Stomach (tissue), 19 donors: ENCODE measurements at places on chromosomes 6 and 20. TPM values are rescaled to one million over a fixed set of nuclear protein-coding genes. Genes with fewer than 3 reads are reported as not detected.
A peak's percentile ranks its signal among the peaks of the same experiment; 100 is the strongest.

- DNase-seq = no peak
Measured at GRCh38 chr20:9831032-9831431, 7.8 kb downstream of the PAK5 start.

DNA sequence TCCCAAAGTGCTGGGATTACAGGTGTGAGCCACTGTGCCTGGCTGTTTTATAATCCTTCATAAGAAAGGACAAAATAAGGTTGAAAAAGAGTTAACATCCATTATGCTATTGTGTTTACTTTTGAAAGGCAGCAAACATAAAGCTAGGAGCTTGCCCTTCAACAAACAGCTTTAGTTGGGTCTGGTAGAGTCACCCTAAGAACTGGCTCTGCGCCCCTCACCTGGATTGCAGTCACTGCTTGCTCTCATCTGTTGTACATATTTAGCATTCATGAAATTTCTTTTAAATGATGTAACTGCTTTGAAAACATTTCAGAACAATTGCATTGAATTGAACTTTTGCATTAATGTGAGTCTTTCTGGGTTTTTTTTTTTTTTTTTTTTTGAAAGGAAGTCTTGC is 38.9 kb downstream of the JARID2 start:
- no peak for DNase-seq

GRCh38 chr6:2990248-2990931 is 9.3 kb upstream of the NQO2 start:
- peak; percentile 79 for DNase-seq

Gene C6orf141
- not detected for total RNA-seq

Gene C6orf163
- total RNA-seq = 0.87 TPM
